Stimulated activated naive CD4-positive, alpha-beta T cell (primary cell): ENCODE measurements at places on chromosomes 1 and 21.

GRCh38 chr1:107175102-107175909, 34.5 kb downstream of the NTNG1 start:
- no peak for DNase-seq

GRCh38 chr21:39022863-39023693, 160.2 kb downstream of the PSMG1 start:
- no peak for DNase-seq

GRCh38 chr1:61518670-61519400, 206.1 kb downstream of the TM2D1 start:
- no peak for DNase-seq

- no peak for DNase-seq
These were observed 350.9 kb downstream of the LTN1 start for GRCh38 chr21:28641731-28642130.

- no peak for DNase-seq
These were observed 28.0 kb upstream of the KIAA1614 start for GRCh38 chr1:180884588-180885300.

DNA sequence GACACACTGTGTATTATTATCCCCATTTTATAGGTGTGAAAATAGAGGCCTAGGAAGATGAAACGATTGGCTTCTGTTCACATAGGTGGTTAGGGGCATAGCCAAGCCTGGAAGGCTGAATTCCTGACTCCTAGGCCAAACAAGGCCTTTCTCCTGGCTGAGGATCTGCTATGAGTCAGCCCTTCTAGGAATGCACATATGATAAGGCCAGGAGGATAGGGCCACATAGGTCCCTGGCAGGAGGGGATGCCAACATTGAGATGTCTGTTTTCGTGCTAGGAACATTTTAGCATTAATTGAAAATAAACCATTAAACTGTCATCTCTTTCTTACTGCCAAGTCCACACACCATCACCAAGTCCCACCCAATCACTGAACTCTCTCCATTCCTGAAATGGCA, 9.2 kb downstream of the CSMD2 start:
- DNase-seq: no peak

DNA sequence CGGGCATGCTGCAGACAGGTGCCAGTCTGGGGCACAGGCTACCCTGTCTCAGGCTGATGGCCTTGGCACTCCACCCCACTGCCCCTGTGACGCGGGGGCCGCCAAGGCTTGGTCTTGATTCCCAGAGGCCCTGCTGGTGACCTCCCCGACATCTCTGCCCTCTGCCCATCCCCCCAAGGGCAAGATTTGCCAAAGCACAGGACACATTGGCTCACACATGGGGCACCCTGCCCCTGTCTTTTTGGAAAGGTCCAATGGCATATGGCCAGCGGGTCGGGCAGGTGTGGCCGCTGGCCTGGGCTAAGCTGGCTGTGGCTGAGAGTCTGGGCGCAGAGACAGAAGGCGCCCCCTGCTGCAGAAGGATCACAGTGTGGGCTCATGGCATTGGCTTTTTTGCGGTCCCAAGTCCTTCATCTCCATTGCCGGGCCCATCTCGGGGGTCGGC, 4.6 kb downstream of the MIB2 start:
- no peak for DNase-seq

DNA sequence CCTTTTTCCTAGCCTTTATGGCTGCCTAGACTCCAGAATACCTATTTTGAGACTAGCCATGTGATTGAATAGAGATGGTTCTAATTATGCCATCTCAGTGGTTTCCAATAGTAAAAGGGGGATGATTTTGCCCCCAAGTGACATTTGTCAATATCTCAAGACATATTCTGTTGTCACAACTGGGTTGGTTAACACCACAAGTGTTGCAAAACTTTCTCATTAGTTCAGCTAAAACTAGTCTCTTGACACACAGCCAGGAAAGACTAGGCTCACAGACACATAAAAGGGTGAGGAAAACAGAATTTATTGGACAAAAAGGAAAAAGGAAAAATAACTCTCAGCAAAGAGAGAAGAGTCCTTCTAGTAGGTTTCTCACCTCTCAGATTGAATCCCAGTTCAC, 39.9 kb upstream of the GBP5 start:
- DNase-seq: no peak

- no peak for DNase-seq
These were observed 44.0 kb downstream of the LYST start for GRCh38 chr1:235822685-235823084.

DNA sequence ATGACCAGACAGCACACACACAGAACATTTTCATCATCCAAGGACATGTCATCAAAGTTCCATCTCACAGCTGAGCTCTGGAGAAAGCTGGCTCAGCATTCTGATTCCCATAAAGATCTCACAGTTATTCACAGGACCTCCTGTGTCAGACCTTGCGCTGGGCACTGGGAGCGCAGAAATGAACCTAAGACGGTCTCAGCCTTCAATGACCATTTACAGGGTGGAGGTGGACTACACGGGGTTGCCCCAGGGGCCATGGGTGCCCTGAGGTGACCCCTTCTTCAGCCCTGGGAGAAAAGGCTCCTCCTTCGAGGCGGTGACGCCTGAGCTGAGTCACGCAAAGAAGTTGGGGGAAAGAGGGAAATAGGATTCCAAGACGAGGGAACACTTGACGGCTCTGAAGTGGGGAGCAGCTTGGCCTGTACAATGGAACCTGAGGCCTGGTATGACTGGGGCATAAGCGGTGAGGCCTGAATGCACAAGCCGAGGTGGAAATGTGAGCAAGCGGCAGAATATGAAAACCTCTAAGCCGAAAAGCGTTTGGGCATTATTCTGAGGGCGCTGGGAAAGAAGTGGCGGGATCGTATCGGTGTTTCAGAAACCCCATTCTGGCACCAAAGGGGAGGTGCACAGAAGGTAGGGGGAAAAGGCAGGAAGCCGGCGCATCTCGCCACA, 797 bp downstream of the CC2D1B start:
- DNase-seq: no peak

- no peak for DNase-seq
These were observed 51.7 kb downstream of the SLC16A1 start for GRCh38 chr1:112904071-112904830.

DNA sequence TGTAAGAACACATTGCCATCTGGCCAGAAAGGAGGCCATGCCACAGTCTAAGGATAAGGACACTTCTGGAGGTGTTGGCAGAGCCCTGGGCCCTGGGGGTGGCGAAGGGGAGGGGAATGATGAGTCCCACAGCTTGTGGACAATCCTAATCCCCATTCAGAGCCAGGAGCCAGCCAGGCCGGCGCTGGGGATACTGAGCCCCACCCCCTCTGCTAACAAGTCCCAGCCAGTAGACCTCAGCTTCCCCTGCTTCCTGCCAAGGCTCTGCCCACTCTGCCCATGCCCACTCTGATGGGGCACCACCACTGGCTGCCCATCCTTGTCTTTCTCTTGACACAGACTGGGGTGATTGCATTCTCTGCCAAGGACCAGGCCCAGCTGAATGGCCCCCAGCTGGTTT, 71.9 kb downstream of the NAV1 start:
- no peak for DNase-seq

GRCh38 chr1:92342401-92342800, 43.5 kb downstream of the RPAP2 start:
- DNase-seq: no peak

- DNase-seq: no peak
These were observed 127.5 kb upstream of the SAMSN1 start for GRCh38 chr21:14673649-14674048.

- no peak for DNase-seq
These were observed 23.7 kb downstream of the UCK2 start for GRCh38 chr1:165851034-165851658.

DNA sequence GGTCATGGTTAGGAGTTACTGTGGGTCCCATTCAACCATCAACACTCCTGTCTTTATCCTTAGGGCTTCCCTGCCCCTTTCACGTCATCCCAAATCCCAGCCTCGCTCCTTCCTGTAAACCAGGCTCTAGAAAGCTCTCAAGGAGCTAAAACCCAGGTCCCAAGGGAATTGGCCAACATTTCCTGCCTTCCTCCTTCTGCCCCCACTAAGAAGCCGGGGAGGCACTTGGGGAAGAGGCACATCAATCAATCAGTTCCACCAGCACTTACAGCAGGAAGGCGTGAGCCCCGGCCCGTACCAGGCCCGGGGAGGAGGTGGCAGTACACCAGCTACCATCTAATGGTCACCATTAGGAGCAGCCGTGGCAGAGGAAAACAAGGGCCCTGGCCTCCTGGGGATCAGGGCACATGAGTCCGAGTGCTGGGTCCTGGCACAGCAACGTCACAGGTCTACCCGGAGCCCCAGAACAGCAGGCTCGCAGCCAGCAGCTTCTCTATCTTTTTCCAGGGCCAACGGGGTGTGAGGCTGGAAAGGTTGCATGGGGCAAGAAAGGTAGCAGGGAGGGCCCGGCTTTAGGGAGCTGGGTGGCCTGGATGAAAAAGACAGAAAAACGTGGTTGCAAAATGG, 108.6 kb downstream of the CASZ1 start:
- no peak for DNase-seq

DNA sequence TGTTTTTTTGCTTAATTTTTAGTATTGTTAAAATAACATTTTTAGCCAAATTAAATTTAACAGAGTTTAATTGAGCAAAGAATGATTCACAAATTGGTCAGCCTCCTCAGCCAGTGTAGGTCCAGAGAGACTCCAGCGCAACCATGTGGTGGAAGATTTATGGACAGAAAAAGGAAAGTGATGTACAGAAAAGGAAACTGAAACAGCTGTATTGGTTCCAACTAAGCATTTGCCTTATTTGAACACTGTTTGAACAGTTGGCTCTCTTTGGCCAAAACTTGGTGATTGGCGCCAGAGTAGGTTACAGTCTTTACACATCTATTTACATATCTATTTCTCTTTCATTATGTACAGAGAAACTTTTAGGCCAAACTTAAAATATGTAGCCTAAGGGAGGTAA, 19.4 kb downstream of the RPS6KC1 start:
- DNase-seq: no peak

GRCh38 chr1:60504206-60504840, 430.8 kb upstream of the C1orf87 start:
- DNase-seq: no peak

DNA sequence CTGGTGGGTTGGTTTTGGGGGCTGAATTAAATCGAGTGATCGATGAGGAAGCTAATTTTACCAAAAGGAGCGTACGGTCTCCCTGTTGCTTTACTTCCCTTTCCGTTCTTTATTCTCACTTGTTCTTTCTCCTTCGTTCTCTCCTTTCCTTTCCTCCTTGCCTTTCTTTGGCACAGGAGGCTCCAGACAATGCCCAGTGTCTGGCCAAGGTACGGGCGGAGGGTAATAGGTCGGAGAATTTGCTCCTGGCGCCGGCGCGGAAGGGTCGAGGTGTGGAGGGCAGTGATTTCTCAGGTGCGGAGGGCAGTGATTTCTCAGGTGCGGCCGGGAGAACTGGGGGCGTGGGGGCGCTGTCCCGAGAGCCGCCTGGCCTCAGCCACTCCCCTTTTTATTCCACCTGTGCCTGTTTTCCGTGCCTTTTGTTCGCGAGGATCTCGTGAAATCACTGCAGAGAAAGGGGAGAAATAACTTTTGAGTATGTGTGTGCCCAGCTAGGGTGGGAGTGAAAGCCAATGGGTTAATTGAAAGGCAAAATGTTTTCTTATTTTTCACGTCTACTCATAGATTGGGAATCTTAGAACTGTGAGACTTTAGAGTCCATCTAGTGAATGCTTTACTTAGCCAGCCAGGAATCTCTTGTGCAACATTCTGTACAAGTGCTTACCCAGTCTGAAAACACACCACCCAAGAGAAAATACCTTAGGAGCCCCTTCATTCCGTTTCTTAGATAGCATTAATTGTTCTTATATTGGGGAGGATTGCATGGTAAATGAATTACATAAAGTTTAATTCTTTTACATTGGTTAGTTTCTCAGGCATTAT, 1.3 kb downstream of the FNBP1L start:
- DNase-seq: no peak

DNA sequence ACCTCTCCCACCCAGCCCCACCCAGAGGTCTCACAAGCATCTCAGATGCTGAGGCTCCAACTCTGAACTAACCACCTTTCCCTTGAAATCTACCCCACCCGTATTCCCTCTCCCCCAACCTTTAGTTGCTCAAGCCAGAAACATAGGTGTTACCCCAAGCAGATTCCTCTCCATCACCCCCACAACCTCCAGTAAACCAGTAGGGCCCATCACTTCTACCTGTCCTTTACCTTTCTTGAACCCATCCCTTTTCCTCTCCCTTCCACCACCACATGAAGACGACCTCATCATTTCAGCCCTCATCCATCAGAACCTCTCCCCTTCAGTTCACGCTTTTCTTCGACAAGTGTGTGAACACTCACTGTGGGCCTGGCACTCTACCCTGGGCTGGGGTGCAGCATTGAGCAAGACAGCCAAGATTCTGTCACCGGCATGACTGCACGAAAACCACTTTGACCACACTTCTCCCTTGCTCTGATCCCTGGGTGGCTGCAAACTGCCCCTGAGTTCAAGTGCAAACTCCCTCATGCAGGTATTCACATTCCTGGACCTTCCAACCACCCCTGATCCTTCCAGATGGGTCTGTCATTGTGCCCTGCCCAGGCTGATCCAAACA, 65.5 kb upstream of the LAPTM5 start:
- DNase-seq: no peak

- no peak for DNase-seq
These were observed 3.0 kb upstream of the RRP1 start for GRCh38 chr21:43786300-43786806.

DNA sequence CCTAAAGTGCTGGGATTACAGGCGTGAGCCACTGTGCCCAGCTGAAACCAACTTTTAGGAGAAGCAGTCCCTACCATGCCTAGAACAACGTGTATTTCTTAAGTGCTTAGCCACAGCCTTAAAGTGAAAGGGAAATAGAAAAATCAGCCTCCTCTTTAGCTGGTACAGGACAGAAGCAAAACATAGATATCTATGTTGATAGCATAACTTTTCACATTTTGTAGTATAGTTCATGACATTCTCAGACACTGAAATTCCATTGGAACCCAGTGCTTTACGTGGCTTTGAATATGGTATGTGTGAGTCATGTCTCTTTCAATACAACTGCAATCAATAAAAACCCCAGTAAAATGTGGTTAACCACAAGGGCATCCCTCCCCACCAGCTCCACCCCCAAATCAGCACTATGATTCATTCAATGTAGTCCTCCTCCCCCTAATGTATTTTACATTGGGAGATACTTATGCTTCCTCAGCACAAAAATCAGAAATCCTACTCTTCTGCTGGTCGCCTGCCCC, 32.1 kb downstream of the TGFB2 start:
- DNase-seq: no peak

GRCh38 chr1:165010418-165011070, 346.0 kb downstream of the LMX1A start:
- DNase-seq: no peak

GRCh38 chr1:160217481-160218051, 12.4 kb downstream of the PEA15 start:
- no peak for DNase-seq

- DNase-seq: no peak
These were observed 33.9 kb downstream of the OLFML2B start for GRCh38 chr1:161989786-161990185.

- peak; percentile 16 for DNase-seq
These were observed 46.5 kb downstream of the RAP1GAP start for GRCh38 chr1:21622466-21623315.

- DNase-seq: peak; percentile 93
These were observed 362 bp upstream of the DYNLT4 start for GRCh38 chr1:44807364-44808062.
